ENCODE measurements at places on chromosomes 3 and 15.

GRCh38 chr3:153756816-153757215 lies 364.4 kb upstream of the ARHGEF26 start:
- no peak for DNase-seq

GRCh38 chr3:40911928-40912327 lies 287.4 kb upstream of the CTNNB1 start:
- DNase-seq: no peak

- no peak for DNase-seq
These were observed 79.2 kb downstream of the TMEM108 start for GRCh38 chr3:133117342-133117741.

DNA sequence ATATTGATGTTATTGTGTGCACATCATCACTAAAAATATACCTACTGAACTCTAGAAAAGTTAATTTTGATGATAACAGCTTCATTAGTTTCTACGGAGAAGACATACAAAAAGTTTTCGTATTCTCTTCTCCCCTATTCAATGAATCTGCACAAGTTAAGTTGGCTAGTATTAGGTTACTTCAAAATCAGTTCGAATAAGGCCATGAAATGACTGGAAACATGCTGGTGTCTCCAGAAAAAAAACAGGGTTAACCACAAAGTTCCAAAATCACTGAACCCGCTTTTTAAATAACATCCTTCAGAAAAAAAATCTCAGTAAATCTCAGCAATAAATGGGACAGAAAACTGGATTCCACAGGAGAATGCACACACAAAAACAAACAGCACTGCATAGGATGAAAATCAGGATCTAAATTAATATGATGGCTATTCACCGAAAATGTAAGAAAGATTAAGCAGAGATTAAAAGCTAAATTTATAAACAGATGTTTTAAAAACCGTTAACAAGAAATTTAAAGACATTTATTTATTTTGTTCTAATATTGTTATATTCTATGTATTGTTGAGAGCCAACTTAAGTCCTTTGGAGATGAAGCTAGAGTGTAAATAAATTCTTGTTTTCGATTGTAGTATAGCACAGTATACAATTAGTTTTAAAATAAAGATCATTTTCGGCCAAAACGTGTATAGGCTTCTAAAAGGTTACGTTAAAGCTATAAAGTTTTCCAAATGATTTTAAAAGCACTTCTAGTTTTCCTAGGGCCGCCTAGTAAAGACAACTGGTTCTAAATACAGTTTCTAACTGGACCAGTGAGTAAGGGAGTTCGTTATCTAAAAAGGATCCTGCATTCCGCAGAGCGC lies 1.0 kb downstream of the IGSF11 start:
- DNase-seq: no peak

- DNase-seq: no peak
These were observed 18.3 kb downstream of the RAB11A start for GRCh38 chr15:65887565-65887964.

DNA sequence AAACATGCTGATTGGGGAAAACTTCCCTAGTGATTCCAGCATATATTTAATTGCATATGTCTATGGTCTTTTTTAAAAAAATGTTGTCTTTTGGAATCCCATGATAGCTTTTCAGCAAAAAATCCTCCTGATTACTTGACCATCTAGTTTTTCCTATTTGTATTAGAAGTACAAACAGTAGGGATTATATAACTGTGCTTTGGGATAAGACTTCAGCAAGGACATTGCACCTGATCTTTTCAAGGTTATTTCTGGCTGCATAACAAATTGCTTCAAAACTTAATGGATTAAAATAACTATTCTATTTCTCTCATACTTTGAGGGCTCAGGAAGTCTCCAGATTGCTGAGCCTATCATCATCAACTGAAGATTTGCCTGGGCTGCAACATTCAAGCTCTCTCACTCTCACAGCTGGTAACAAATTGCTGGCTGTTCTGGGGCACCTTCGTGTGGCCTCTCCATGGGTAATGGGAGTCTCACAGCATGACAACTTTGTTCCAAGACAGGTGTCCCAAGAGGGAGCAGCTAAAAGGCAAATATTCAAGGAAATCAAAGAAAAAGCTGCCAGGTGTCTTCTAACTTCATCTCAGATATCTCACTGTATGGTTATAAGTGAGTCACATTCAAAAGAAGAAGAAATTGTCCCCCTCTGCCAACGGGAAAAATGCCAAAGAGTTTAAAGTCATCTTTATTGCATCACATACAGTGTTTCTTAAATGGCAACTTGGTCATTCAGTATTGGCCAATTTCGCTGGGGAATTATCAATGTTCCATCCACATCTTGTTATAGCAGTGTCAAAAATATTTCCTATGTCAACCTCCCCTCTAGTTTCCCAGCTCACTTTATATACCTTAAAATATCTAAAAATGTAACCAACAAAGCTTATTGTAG lies 644.5 kb upstream of the GRM7 start:
- DNase-seq: no peak

- DNase-seq: no peak
These were observed 32.2 kb downstream of the VEPH1 start for GRCh38 chr3:157471064-157471463.

DNA sequence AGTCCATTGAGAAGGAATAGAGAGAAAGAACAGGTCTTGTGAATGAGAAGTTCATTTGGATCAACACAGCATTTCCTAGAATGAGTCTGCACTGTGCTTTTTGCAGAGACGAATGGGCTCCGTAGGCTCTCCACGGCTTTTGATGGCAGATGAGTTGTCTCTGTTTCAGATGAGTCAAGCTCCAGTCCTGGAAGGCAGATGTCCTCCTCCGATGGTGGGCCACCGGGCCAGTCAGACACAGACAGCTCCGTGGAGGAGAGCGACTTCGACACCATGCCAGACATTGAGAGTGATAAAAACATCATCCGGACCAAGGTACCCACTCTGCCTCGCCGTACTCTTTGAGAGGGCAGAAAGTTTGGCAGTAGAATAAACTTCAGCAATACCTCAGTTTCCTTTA lies 70.5 kb downstream of the SIDT1 start:
- no peak for DNase-seq
